Stimulated activated CD8-positive, alpha-beta memory T cell treated with anti-CD3 and anti-CD28 coated beads, Interleukin-15, amount 100 ng/mL, for 24 hours (primary cell): ENCODE measurements at places on chromosomes 3 and 15.

- DNase-seq, result no peak
These were observed 515 bp upstream of the EIF3J start for GRCh38 chr15:44536302-44536961.

DNA sequence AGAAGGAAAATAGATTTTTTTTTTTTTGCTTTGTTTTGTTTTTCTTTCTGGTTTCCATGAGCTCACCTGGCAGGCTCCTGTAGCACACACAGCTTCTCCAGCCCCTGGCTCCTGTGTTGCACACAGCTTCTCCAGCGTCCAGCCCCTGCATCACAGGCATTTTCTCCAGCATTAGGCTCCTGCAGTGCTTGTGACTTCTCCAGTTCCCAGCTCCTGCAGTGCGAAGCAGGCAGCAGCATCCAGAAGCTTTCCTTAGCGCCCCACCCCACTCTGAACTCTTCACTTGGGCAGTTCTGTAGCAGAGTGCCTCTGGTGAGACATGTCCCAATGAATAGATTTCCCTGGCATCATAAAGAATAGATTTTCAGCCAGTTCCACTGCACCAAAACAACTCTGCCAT lies 5.5 kb upstream of the CCDC39 start:
- DNase-seq, result no peak

GRCh38 chr15:87631093-87631492 lies 625.4 kb downstream of the NTRK3 start:
- DNase-seq, result no peak

DNA sequence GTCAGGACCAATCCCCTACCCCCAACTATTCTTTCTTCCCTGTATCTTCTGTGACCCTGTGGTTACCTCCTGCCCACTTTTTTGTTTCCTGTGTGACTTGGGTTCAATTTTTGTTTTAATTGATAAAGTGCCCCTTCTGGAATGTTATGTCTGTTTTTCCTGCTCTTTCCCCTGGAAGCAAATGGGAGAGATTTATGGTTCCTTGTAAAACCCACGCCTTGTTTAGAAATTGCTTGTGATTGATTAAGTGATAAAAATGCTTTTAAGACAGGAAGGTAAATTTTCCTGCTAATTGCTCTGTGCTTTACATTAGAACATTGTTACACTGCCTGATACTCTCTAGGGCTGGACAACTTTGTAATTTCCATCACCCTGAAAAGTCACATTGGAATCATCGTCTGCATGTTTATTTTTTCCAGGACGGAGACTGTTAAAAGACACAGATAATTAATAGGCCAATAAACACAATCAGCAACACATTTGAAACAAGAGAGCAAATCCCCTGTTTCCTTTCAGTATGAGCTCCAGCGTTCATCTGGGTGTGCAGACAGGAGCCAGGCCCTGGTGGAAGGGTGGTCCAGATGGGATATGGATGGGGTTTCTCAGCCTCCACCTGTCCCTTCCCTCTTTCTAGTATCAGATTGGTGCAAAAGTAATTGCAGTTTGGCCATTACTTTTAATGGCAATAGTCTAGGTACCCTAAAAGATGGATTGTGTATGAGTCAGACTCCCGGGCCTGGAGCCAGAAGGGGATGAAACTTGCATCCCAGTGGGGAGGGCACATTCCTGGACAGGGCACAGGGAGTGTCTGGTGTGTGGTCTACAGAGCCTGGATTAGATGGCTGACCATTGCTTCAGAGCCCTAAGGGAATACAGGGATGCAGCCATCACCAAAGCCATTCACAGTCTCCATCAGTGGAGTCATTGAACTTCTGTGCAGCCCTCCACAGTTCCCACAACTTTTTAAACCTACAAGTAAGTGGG lies 58.1 kb upstream of the AGBL1 start:
- DNase-seq, result no peak

GRCh38 chr3:193943851-193944517 lies 192.0 kb upstream of the HES1 start:
- no peak for DNase-seq

DNA sequence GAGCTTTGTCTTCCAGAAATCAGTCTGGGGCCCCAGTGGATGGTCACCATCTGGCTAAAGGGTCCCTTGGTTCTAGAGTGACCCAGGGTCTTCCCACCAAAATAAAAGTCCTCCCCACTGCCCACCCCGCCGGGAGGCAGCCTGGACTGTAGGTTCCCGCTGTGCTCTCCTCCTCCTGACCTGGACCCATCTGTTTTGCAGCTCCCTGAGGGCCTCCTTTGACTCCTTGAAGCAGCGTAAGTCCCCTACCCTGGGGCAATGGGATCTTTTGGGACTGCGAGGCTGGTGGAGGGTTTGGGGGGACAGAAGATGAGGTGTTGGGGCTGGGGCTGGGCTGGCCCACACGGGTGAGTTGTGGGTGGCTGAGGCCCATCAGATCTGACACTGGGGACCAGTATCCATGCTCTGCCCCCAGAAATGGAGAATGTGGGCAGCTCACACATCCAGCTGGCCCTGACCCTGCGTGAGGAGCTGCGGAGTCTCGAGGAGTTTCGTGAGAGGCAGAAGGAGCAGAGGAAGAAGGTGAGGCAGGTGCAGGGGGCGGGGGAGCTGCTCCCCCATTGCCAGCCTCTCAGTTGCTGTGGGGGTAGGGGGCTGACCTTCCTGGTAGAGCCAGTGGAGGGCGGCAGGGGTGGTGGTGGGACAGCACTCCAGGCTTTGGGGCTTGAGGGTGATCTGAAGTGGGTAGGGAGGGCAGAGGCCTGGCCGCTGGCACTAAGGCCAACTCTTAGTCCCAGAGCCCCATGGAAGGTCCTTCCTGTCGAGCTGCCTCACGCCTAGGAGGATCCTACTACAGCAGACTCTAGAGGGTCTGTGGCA lies 30.4 kb downstream of the PSTPIP1 start:
- no peak for DNase-seq
